ENCODE measurements at places on chromosomes 3 and 15.
A peak's percentile ranks its signal among the peaks of the same experiment; 100 is the strongest.

- peak; percentile 87 for DNase-seq
These were observed 2.8 kb downstream of the SEMA4B start for GRCh38 chr15:90203922-90204321.

- DNase-seq: no peak
These were observed 451.1 kb upstream of the ATP11B start for GRCh38 chr3:182342252-182342651.

DNA sequence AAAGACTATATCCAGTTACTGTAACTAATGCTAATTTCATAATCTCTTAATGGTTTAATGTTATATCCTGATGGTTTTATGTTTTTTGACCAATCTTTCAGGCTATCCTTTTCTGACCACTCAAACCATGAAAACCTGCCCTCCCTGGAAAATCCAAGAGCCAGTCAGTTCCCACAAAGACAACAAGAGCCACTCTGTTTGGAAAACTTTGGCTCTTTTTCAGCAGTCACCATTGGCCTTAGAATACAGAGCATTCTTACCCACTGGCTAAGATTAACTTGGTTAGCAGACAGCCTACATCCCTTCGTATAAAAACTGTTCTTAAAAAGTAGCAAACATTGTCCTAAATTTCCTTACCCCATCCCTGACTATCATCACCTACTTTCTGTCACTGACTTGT is 32.9 kb downstream of the ALCAM start:
- no peak for DNase-seq

DNA sequence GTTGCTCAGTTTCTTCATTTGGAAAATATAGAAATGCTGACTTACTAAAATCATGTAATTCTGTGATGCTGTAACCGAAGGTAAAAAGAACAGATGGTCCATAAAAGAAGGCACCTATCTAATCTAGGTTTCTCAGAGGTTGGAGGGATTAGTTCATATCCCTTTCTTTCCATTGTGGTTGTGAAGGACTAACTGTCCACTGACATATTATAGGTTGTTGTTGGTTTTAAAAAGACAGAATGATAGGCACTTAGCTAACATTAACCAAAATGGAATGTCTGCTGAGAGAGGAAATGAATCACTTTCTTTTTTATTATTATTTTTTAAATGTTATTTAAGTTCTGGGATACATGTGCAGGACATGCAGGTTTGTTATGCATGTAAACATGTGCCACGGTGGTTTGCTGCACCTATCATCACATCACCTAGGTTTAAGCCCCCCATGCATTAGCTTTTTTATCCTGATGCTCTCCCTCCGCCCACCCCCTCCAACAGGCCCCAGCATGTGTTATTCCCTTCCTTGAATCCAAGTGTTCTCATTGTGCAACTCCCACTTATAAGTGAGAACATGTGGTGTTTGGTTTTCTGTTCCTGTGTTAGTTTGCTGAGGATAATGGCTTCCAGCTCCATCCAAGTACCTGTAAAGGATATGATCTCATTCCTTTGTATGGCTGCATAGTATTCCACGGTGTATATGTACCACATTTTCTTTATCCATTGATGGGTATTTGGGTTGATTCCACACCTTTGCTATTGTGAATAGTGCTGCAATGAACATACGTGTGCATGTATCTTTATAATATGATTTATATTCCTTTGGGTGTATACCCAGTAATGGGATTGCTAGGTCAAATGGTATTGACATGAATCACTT is 45.8 kb downstream of the ALDH1A2 start:
- no peak for DNase-seq

DNA sequence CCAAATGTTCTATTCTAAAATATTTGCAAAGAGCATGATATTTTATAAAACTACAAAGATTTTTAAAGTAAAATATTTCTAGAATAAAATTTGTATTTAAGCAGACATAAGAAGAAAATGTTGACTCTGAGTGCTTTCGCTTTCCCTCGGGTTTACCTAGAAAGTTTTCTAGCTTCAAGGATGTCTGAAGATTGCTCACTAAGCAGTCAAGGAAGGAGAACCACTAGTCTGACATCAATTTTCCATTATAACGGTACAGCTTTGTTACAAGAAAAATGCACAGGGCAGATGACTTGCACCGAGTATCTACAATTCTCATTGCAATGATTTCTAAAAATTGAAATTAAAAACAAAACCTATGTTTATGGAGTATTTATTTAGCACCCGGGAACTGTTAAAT is 14.2 kb downstream of the GPR15 start:
- DNase-seq: no peak

DNA sequence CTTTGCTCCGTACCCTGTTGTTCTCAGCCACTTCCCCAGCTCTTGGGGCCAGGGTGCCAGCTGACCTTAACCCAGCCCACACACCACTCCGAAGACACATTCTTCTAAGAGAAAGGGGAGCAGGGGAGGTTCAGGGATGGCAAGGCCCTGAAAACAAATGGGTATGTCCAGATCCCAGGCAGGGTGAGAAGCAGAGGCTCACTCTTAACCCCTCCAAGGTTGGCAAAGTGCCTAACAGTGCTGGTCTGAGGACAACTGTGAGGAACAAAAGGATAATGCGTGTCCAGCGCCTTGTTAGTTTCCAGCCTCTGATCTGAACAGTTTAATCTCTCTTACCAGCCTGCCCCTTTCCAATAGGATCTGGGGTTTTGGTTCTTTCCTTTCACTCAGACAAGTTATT is 1.5 kb downstream of the TMEM44 start:
- DNase-seq: no peak

- DNase-seq: no peak
These were observed 30.3 kb upstream of the RNF7 start for GRCh38 chr3:141707741-141708203.

DNA sequence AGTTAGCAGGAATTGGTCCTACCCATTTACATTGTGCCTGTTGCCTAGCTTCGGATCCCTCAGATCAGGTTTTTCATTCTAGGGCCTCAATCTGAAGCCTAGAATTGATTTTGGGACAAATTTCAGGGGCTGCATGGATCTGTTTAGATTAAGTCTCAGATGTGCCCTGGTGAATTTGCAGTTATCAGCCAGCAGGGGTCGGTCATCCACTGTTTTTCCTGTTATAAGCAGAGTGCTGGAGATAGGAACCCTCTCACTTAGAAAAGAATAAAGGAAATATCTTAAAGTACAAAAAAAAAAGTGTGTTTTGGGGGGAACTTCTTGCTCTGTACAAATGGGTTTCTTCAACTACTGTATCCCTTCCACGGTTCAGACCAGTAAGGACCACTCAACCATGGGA is 212.5 kb downstream of the BCHE start:
- no peak for DNase-seq

GRCh38 chr15:61227269-61227949 is 1.7 kb downstream of the RORA start:
- DNase-seq: peak; percentile 36

GRCh38 chr3:144875211-144875610 is 903.6 kb downstream of the DIPK2A start:
- no peak for DNase-seq

DNA sequence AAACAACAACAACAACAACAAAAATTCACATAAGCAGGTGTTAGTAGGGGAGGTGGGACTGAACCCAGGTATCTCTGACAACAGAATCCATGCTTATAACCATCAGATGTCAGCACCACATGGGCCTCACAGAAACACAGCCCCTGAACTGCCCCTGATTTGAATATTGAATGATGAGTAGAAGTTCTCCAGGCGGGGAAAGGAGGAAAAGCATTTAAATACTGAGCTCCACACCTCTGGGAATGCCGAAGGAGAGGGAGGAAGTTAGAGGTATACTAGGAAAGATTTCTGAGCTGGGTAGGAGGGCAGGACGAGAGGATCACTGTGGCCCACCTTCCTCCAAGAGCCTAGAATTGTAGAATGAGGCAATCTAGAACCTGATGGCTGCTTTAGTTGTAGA is 31.9 kb upstream of the EIF4A2 start:
- DNase-seq: no peak

DNA sequence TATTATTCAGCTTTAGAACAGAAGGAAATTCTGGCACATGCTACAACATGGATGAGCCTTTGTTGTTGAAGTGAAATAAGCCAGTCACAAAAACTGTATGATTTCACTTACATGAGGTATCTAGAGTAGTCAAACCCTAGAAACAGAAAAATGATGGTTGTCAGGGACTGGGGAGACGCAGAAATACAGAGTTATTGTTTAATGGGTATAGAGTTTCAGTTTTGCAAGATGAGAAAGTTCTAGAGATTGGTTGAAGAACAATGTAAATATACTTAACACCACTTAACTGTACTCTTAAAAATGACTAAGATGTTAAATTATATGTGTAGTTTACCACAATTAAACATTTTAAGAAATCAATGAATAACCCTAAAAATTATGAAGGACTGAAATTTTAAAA is 15.8 kb downstream of the SPTSSB start:
- DNase-seq: no peak

DNA sequence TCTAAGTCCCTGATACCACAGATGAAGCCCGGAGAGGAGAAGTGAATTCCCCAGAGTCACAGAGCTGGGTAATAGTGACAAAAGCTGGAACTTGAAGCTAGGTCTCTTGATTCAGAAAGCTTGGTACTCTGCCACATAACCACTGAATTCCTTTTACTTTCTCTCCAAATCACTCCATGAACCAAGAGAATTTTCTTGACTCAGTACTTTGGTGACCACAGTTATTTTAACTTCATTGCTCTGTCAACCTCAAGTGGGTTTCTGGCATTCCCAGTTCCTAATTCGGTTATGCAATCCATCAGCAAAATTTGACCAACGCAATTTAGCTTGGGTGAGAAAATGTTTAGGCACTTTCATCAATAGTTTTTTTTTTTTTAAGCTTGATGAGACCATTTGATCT is 61.0 kb upstream of the PPARG start:
- DNase-seq: no peak

DNA sequence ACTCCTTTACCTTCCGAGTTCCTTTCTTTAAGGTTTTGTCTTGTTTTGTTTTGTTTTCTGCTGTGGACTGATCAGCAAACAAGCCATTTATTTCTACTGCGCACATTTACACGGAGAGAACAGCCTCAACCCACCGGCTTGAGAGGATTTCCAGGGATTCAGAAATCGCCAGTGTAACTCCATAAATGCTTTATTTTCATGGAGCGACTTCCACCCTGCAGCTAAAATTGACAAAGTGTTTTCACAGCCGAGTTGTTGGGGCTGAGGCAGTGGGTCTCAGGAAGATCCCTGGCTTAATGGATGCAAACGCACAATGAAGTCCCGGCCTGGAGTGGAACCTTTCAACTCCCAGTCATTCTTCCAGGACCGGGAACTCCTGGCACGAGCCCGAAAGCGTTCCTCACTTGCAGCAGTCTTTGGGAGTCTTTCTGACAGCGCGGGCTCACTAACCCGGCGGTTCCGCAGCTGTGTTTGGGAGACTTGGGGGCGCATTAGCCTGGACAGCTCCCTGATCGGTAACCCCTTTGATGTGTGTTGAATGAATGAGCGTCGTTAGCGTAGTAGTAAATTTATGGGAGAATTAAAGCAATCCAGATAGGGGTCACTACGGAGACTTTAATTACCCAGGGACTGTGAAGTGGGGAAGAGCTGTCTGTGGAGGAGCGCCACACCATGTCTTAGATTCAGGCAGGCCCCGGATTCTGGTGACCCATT is 785 bp upstream of the MYRIP start:
- DNase-seq: no peak

- DNase-seq: no peak
These were observed 13.9 kb upstream of the OR5K2 start for GRCh38 chr3:98483626-98484025.

GRCh38 chr15:31328428-31328968 is 1.9 kb downstream of the KLF13 start:
- no peak for DNase-seq

DNA sequence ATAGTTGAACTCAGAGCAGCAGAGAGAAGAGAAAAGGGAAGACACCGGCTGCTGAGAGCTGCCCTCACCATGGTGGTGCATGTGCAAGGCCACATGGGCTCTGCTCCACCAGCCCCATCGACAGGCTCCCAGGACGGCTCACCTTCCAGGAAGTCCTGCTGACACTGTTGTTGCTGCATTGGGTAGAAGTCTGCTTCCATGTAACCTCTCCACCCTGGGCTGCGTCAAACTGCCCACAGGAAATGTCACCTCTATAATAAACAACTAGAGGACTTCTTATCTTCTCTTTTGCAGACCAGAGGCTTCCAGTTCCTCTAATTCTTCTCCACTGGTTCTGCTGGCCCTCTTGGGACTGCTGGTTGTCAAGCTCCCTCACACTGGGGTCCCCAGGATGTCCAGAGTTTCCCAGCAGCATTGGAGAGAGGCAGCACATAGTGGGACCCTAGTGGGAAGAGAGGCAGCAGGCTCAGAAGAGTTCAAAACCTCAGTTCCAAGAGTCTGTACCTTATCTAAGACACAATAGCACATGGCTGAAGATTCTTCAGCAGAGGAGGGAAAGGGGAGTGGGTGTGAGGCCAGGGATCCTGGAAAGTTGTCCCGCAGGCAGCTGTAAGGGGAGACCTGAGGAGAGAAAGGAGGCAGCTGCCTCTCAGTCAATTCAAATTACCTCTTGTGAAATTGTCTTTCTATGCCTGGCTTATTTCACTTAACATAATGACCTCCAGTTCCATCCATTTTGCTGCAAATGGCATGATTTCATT is 5.8 kb upstream of the CCR3 start:
- no peak for DNase-seq

GRCh38 chr3:70703305-70704102 is 391.1 kb upstream of the MDFIC2 start:
- no peak for DNase-seq

- DNase-seq: no peak
These were observed 28.3 kb downstream of the AP3B2 start for GRCh38 chr15:82681371-82681770.

GRCh38 chr3:46314517-46314916 is 39.4 kb upstream of the CCR2 start:
- no peak for DNase-seq

DNA sequence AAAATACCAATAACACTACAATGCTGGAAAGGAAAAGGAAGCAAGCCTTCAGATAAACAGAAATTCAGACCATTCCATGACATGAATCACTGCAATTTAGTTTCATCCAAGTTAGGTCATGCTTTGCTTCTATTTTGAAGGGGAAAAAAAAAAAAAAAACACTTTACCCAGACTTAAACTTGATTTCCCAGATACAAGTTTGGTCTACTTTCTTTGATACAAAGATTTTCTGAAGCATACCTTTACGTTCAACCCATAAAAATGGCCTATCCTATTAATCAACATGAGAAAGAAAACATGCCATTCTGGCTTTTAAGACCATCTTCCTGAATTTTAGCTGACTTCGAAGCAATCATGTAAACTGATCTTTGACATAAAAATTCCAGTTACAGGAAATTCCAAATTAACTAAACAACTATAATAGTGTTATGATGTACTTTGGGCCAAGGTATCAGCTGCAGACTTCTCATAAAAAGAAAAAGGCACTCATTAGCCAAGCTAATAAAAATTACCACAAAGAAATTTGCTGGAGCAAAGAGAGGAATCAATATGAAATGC is 12.6 kb downstream of the OSBPL10 start:
- DNase-seq: no peak

- DNase-seq: no peak
These were observed 20.0 kb downstream of the PLCL2 start for GRCh38 chr3:16904423-16905417.

GRCh38 chr3:186038360-186038759 is 70.5 kb downstream of the ETV5 start:
- no peak for DNase-seq

GRCh38 chr3:71285086-71285485 is 298.4 kb downstream of the FOXP1 start:
- DNase-seq: no peak

GRCh38 chr3:168589376-168589775 is 493.7 kb upstream of the GOLIM4 start:
- no peak for DNase-seq

GRCh38 chr15:64521726-64522164 is 61.4 kb downstream of the ZNF609 start:
- DNase-seq: peak; percentile 71
